Right ventricle myocardium inferior (tissue), 1 donor: ENCODE measurements at places on chromosomes 11 and 22.

GRCh38 chr22:17921871-17922821, 102.2 kb downstream of the MICAL3 start:
- DNase-seq = no peak

DNA sequence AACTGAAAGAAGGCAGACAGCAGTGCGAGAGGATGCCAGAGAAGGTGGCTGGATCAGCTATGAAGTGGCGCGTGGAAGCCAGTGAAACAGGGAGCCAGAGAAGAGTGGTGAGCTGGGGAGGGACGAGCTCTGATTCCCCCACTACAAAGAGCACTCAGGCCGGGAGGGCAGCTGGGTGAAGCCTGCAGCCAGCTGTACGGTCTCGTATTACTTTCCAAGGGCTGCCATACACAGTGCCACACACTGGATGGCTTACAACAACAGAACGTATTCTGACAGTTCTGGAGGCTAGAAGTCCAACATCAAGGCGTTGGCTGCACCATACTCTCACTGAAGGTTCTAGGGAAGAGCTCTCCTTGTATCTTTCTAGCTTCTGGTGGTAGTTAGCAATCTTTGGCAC, 47.1 kb upstream of the WNT11 start:
- no peak for DNase-seq

GRCh38 chr22:44002997-44003396, 21.1 kb upstream of the PARVB start:
- DNase-seq = no peak

- DNase-seq = no peak
These were observed 530.5 kb upstream of the LRRC4C start for GRCh38 chr11:41989823-41990380.

DNA sequence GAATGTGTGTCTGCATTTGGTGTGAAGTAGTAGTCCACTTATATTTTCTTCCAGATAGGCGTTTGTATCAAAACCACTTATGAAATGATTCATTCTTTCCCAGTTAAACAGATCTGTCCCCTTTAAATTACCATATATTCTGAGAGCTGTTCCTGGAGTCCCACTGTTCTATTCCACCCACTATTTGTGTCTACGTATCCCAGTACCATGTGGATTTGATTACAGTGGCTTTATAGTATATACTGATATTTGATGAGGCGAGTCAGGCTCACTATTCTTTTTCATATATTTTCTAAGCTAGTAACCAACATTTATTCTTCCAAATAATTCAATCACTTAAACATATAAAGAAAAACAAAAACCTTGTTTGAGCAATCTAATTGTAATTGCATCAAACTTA, 81.9 kb upstream of the RASSF10 start:
- DNase-seq = no peak

DNA sequence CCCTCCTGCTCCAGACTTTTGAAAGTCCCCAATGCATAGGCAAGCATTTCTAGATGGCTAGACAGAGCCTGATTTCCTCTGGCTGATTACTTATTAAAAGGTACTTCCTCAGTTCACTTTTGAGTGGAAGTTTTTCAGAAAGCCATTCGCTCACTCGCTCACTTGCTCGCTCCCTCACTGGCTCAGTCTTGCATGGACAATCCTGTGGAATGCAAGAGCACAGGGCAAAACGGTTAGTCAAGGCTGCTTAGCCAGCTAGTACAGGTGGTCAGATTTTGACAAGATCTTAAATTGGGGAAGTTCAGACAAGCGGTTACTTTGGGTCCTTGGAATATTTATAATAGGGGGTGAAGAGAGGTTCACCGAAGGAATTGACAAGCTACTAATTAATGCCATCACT, 101.0 kb downstream of the ARL14EP start:
- DNase-seq = no peak

- no peak for DNase-seq
These were observed 6.3 kb downstream of the SLC39A13 start for GRCh38 chr11:47414685-47415070.

DNA sequence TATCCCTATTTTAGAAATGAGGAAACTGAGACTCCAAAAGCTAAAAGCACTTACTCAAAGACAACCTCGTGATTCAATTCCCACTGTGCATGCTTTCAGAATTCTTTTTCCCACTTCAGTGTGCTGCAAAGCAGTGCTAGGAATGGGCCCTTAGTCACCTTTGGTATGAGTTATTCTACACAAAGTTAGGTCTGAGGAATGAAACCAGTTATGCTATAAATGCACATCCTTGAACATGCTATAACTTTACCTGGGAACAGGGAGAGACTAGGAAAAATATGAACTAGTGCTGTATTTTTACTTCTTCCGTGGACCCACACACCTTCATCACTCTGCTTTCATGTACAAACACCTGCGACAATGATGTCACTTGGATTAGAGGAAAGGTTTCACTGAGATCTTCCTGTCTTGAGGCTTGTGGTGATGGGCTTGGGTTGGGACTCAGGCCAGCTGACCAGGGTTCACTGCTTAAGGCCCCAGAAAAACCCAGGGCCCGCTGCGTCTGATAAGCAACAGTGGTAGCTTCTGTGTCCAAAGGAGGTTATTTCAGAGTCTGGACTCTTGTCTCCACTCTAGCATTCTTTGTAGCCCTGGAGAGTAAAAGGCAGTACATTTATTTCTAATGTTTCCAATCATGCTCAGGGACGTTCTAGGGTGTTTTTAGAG, 81.6 kb downstream of the ZC3H12C start:
- no peak for DNase-seq

- DNase-seq = no peak
These were observed 30.4 kb downstream of the RTN4R start for GRCh38 chr22:20237480-20238440.
